ENCODE measurements at places on chromosomes 11 and 22. TPM values are rescaled to one million over a fixed set of nuclear protein-coding genes. Genes with fewer than 3 reads are reported as not detected.

The SESN3 gene
- total RNA-seq: 7.3 TPM

The SLC22A12 gene
- total RNA-seq: not detected

The PLEKHA7 gene
- total RNA-seq: 3.4 TPM

The OR56A1 gene
- not detected for total RNA-seq

The SLC22A8 gene
- not detected for total RNA-seq

The MAP6 gene
- not detected for total RNA-seq

The SOX6 gene
- total RNA-seq: not detected

The OR5P2 gene
- not detected for total RNA-seq

The CHKB gene
- 60.7 TPM for total RNA-seq

The TOLLIP gene
- 44.3 TPM for total RNA-seq

The CDC45 gene
- total RNA-seq: 50.2 TPM

GRCh38 chr11:61776561-61777075 lies 15.8 kb downstream of the TMEM258 start:
- peak; percentile 56 for DNase-seq

DNA sequence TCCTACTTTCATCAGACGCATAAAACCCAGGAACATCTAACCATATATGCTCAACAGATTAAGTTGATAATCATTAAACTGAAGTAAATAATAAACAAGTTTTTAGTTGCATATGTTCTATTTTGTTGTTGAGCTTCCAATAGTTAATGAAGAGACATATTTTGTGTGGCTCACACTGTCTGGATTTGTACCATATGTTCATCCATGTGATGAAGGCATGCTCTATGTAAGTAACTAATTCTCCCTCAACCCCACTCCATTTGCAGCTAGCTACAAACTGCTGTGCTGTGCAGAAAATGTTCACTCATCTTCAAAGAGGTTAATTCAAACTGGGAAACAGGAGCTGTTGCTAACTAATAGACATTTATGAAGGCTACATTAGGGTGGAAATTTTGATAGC lies 589.7 kb upstream of the LRRC4C start:
- DNase-seq: no peak

GRCh38 chr11:8206251-8207079 lies 37.6 kb upstream of the RIC3 start:
- no peak for DNase-seq

GRCh38 chr11:87447606-87448005 lies 409.9 kb downstream of the TMEM135 start:
- DNase-seq: no peak

DNA sequence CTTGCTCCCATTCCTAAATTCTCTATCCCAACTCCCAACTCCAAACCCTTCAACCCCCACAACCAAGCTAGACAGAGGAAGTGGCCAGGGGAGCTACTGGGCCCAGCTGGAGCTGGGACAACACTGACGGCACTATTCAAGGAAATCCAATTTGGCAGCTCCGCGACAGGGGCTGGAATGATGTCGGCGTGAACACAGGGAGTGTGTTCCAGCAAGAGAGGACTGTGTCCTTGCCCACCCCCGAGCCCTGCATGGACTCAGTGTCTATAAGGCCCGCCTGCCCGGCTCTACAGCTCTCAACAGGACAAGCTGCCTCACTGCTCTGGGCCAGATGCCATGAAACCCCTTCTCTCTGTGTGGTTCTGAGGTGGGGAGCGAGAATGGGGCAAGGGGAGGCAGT lies 11.3 kb downstream of the PCSK7 start:
- no peak for DNase-seq

- no peak for DNase-seq
Measured at GRCh38 chr11:35539781-35540281, 14.4 kb upstream of the PAMR1 start.

- no peak for DNase-seq
Measured at GRCh38 chr11:118084656-118085055, 2.1 kb downstream of the SMIM35 start.

DNA sequence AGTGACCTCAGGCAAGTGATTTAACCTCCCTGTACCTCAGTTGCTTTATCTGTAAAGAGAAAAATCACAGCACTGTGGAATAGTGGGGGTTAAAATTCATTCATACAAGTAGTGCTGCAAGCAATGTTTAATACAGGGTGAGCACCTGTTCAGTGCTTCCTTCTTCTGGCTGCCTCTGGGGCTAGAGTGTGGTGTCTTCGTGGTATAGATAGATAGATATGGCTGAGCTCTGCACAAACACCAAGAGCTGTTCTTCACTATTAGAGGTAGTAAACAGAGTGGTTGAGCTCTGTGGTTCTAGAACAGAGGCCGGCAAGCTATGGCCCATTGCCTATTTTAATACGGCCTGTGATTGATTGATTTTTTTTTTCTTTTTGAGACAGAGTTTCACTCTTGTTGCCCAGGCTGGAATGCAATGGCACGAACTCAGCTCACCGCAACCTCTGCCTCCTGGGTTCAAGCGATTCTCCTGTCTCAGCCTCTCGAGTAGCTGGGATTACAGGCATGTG lies 32.9 kb downstream of the LIMK2 start:
- no peak for DNase-seq

DNA sequence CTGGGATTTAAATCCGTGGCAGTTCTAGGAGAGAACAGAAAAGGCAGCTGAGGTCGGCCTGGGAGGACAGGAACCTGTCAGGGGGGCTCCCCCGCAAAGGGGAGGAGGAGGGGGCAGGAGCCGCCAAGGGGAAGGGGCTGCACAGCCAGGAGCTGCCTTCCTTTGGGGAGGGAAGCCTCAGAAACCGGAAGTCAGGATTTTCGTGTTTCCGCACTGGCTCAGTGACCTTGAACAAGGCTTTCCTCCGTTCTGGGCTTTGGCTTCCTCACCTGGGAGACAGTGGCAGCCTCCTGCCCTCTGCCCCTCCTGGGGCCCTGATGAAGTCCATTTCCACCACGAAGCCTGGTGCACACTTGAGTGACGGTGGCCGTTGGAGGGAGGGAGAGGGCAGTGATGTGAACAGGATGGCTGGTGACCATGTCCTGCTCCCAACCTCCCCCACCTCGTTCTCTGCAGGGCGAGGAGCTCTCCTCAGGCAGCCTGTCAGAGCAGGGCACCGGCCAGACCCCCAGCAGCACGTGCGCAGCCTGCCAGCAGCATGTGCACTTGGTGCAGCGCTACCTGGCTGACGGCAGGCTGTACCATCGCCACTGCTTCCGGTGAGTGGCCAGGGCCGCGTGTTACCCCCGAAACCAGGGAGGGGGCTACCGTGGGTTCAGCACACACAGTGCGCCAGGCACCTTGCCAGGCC lies 12.6 kb downstream of the MICALL1 start:
- no peak for DNase-seq

DNA sequence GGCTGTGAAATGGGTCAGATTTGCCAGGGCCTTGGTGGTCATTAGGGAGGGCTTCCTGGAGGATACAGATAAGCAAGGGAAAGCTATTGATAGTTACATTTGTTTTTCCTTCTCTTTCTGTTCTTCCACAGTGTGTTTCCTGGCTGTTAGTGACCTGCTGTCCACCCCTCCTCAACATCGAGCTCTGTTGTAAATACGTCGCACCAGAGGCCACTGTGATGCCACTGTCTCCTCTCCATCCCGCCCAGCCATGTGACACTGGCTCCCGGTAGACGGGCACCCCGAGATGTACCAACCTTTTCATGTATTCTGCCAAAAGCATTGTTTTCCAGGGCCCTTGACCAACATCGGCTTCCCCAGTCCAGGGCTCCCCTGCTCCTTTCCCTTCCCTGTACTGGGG lies 58.1 kb downstream of the P4HA3 start:
- DNase-seq: no peak

DNA sequence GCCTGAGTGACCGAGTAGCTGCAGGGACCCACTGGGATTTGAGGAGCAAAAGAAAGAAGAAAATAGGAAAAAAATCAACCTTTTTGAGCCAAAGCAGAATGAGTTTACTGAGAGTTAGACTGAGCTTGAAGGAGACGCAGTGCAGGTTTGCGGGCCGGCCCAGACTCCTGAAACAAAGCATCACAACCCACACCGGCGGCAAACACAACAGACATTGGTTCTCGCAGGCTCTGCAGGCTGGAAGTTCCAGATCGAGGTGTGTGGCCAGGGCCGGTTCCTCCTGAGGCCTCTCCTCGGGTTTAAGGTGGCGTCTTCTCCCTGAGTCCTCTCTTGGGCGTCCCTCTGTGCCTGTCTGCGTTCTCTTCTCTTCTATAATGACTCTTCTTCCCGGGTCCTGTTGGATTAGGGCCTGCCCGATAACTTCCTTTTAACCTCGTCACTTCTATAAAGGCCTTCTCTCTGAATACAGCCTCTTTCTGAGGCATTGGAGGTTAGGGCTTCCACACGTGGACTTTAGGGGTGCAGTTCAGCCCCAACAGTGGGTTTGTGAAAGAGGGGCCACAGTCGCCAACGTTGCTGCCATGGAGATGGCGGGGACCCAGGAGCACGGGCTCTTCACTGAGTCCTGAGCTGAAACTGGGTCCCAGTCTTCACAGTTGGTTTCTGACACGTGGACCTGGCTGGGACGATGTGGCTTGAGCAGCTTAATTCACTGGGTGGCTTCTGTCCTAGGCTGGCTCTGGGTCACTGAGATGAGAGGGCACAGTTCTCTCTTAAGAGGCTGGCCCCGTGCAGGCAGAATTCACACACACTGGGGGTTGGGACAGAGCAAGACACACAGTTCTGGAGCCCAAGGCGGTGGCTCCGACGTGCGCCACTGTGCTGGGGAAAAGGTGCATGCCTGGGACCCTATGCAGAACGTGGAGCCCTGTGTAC lies 1047.7 kb downstream of the BRD1 start:
- no peak for DNase-seq

DNA sequence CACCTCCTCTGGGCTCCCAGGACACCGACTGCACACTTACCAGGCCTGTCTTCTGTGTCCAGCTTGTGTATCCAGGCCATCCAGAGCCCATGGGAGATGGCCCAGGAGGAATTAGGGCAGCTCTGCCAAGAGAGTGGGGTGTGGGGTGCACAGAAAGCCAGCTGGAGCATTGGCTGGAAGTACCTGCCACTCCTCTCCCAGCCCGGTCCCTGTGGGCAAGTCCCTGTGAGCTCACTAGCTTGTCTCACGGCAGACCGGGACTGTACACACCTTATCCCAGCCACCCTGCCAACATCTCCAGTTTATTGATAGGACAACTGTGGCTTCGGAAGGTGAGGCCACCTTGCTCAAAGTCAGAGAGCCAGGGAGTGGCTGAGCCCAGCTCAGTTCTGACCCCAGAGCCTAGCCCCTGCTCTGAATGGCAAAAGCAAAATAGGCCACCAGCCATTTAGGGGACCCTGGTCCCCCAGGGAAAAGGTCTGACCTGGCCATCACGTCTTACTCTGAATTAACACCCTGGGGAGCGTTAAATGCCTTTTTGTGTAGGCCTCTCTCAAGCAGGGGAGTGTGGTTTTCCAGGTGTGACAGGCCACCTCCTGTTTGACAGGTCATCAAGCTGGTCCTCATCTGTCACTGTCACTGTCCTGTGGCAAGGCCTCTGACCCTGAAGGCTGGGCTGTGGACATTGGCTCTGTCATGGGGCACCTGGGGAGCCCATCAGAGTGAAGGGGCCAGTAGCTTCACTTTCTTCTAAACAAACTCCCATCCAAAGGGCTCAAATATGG lies 15.1 kb downstream of the UQCR10 start:
- DNase-seq: no peak

- DNase-seq: no peak
Measured at GRCh38 chr11:106158406-106158805, 80.9 kb downstream of the AASDHPPT start.

- DNase-seq: no peak
Measured at GRCh38 chr11:79419120-79419519, 21.7 kb downstream of the TENM4 start.

DNA sequence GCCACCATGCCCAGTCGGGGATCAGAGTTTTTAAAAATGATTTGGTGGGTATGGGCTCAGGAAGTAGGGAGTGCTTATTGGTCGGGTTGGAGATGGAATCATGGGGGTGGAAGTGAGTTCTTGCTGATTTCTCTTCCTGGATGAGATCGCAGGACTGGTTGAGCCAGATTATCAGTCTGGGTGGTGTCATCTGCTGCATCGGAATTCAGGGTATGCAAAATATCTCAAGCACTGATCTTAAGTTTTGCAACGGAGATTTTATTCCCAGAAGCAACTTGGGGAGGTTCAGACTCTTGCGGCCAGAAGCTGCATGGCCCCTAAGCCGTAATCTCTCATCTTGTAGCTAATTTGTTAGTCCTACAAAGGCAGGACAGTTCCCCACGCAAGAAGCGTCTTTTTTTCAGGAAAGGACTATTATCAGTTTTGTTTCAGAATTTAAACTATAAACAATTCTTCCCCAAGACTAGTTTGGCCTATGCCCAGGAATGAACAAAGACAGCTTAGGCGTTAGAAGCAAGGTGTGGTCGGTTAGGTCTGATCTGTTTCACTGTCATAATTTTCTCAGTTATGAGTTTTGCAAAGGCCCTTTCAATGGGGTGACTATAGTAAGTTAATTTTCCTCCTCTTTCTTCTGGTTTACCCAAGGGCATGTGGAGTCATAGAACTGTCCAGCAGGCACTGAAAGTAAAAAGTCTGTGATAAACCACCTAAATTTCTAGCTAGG lies 1.4 kb upstream of the PIWIL3 start:
- DNase-seq: no peak

GRCh38 chr22:36740716-36741115 lies 35.2 kb downstream of the IFT27 start:
- DNase-seq: no peak

GRCh38 chr11:130165601-130166456 lies 6.2 kb downstream of the ST14 start:
- no peak for DNase-seq

GRCh38 chr22:37601540-37602442 lies 6.8 kb upstream of the GGA1 start:
- no peak for DNase-seq

GRCh38 chr11:36513965-36514364 lies 3.9 kb upstream of the TRAF6 start:
- no peak for DNase-seq

DNA sequence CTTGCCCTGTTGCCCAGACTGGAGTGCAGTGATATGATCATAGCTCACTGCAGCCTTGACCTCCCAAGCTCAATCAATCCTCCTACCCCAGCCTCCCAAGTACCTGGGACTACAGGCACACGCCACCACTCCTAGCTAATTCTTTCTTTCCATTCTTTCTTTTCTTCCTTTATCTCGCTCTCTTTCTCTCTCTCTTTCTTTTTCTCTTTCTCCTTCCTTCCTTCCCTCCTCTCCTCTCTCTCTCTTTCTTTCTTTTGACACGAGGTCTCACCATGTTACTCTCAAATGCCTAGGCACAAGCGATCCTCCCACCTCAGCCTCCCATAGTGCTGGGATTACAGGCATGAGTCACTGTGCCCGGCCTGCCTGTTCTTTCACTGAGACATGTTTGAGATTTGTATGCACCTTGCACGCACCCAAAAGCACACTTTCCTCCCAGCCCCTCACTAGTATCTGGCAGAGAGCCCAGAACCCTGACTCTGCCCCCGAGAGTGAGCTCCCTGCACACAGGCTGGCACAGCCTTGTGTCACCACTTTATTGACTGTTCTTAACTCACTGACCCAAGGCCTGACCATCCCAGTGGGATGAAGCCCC lies 56.8 kb downstream of the CD6 start:
- peak; percentile 74 for DNase-seq

- no peak for DNase-seq
Measured at GRCh38 chr11:34364102-34364501, 6.3 kb upstream of the ABTB2 start.

GRCh38 chr22:24514241-24515026 lies 19.3 kb downstream of the UPB1 start:
- no peak for DNase-seq

- DNase-seq: peak; percentile 59
Measured at GRCh38 chr11:765025-765801, 12.1 kb downstream of the GATD1 start.

GRCh38 chr22:44196731-44197131 lies 16.0 kb downstream of the PARVG start:
- no peak for DNase-seq

- DNase-seq: no peak
Measured at GRCh38 chr11:111302298-111302697, 4.0 kb downstream of the POU2AF3 start.

- DNase-seq: no peak
Measured at GRCh38 chr22:48382197-48382596, 1445.5 kb downstream of the BRD1 start.

Data from activated T-cell treated with anti-CD3 and anti-CD28 coated beads, Interleukin-2, amount 50 U/mL, for 4 hours (primary cell).